Mucosa of descending colon (tissue), 3 donors: ENCODE measurements at places on chromosomes 3 and 15.
A peak's percentile ranks its signal among the peaks of the same experiment; 100 is the strongest.

DNA sequence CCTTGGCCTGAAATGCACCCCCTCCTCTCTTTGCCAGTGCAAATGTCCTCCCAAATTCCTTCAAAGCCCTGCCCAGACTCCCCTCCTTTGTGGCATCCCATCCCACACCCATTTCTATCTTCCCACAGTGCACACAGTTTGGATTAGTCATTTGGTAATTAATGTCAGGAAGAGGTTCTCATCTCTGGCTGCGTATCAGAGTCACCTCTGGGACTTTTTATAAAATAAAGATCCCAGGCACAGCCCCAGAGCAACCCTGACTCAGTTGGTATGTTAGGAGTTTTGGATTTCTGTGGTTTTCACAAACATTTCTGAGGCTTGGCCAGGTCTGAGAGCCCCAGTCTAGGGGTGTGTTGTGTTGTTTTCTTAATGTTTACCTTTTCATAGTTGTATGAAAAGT is 41.6 kb downstream of the C3orf20 start:
- DNase-seq = no peak

GRCh38 chr15:92051716-92052115 is 198.2 kb downstream of the SLCO3A1 start:
- DNase-seq = no peak

DNA sequence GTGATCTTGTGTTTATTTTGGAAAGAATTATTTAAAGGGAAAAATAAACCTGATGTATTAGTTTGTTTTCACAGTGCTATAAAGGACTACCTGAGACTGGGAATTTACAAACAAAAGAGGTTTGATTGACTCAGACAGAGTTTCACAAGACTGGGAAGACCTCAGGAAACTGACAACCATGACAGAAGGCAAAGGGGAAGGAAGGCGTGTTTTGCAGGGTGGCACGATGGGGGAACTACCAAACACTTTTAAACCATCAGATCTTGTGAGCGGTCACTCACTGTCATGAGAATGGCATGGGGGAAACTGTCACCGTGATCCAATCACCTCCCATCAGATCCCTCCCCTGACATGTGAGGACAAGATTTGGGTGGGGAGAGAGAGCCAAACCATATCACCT is 87.0 kb downstream of the TP63 start:
- DNase-seq = no peak

DNA sequence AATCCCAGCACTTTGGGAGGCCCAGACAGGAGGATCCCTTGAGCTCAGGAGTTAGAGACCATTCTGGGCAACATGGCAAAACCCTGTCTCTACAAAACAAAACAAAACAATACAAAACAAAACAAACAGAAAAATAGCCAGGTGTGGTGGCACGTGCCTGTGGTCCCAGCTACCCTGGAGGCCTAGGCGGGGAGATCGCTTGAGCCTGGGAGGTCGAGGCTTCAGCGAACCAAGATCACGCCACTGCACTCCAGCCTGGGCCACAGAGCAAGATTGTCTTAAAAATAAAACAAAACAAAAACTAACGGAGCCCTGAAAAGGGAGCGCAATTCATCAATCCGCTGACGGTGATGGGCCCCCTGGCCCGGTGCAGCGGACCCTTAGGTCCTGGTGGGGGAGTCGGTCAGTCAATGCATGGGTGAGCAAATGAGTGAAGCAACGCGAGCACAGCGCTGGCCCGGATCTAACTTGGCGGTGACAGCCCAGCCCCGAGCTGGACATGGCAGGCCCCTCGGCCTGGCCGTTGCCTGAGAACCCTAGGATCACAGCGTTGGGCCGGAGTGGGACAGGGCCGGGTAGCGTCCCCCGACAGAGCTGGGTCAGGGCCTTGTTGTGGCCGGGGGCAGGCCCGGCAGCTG is 52.4 kb upstream of the BLM start:
- peak; percentile 65 for DNase-seq

DNA sequence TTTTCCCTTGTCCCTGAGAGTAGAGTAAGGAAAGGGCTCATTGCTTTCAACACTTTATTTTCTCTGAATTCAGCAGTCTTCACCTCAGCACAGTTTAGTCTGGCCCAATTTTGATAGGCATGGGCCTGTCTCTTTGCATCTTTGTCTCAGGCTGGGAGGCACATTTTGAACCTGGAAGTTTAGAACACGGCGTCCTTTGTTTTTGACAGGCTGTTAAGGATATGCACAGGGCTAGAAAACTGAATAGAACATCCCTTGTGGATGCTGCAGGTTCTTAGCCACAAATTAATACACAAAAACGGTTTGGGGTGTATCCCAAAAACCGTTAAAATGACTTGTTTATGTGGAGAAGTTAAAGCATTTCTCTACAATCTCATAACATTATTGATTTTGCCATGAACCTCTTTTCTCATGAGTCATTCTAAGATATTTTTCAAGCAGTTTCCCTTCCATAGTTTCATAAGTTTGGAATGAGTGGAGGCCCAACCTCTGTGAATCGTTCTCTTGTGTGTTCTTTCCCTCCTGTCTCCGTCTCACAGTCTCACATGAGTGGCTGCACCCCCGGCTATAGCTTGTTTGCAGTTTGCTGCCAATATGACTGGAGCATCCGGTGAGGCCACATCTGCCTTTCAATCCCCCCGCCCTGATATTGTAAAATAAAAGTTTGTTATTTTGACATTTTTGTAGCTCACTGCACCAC is 192.9 kb upstream of the EIF1B start:
- DNase-seq = no peak

- DNase-seq = no peak
These were observed 50.4 kb upstream of the LIMD1 start for GRCh38 chr3:45544024-45544716.

DNA sequence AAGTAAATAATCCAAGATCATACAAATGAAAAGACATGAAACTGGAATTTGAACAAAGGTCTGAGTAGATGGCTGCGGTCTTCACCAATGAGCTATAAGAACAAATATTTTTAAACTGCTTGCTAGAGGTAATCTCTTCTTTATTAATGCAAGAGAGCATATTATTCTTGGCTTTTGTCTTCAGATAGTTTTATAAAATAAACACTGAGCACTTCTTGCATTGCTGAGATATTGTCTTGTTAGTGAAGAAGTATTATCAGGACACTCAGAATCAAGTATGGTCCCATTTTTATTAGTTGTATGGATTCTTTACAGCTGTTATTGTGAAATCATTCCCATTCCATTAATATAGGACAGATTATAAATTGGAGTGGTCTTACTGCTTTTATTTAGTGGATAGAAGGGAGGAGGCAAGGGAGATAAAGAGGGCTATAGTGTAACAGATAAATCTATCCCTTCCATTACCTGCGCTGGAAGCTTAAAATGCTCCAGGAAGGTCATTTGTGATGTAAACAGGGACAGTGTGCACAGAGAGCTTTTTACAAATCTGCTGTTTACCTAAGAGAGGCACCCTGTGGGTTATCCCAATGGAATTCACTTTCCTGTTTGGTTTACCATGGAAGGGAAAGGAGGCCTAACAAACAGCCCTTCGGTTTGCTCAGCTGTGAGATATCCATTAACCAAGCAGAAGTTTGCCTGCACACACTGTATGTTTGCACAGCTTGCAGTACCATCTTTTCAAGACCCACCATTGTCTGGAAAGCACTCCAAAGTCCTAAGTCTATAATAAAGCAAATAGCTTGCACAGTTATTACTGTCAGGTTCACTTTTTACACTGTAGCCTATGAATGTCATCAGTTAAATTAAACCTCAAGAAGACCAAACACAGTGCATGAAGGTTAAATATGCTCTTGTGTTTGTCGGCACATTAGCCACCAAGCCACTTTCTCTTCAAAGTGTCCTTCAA is 347.7 kb upstream of the TGFBR2 start:
- DNase-seq = no peak

DNA sequence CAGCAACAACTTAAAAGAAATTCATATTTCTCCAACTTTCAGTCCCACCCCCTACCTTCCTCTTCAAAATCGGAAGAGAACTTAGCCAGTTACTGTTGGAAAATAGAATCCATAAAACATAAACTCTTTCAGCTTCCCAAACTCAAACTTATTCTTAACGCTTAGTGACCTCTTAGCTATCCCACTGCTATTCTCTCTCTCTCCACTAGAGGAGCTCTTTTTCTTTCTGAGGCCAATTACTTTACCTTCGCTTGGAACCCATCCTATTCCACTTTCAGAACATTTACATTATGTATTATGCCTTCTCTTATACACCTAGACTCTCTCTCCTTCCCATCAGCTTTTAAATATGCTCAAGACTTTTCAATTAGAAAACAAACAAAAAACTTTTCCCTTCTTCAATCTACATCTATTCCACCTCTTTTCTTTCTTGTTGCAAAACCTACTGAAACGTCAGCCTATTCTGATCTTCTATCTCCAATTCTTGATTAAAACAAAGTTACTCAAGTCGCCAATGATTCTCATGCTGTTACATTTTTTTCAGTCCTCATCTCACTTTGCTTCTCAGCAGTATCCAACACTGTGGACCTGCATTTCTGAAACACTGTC is 13.4 kb upstream of the GHSR start:
- no peak for DNase-seq

GRCh38 chr3:126954141-126954842 is 28.6 kb upstream of the PLXNA1 start:
- no peak for DNase-seq

- DNase-seq = no peak
These were observed 126.2 kb upstream of the PTX3 start for GRCh38 chr3:157310329-157311052.

GRCh38 chr3:145882436-145882835 is 278.5 kb downstream of the PLOD2 start:
- no peak for DNase-seq

- no peak for DNase-seq
These were observed 81.8 kb upstream of the SNRPA1 start for GRCh38 chr15:101376615-101377395.

DNA sequence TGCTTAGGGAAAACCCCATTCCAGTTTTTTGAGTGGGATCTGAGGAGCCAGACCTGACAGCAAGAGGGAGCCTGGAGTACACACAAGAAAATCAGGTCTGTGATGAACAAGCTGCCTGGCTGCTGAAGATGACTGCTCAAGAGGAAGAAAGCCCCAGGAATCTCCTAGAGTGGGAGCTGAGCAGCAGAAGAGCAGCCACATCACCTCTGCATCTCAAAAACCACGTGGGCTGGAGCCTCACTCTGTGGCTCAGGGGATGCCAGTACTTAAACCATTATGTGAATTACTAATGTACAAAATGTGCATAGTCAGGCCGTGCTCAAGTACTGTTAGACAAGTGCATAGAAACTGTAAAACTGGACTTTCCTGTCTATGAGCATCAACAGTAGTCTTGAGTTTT is 52.4 kb downstream of the SLC9A9 start:
- DNase-seq = no peak

DNA sequence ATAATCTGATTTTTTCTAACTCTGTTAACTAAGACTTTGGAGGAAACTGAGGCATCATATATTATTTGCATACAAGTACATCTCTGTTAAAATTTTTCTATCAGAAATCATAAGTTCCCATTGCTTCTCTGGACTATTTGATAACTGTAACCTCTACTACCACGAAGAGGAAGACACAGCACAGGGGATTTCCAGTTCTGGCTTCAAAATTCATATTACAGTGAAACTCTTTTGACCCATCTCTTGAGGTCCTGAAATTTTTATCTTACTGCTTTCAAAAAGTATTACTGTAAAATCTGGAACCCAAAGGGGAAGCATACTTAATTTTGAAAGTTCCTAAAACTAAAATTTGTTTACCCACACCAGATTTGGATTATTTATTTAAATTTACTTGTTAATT is 4.2 kb downstream of the PLSCR1 start:
- DNase-seq = no peak

GRCh38 chr15:67130673-67131601 is 65.5 kb downstream of the SMAD3 start:
- no peak for DNase-seq

GRCh38 chr3:70273492-70273891 is 38.9 kb downstream of the MDFIC2 start:
- peak; percentile 10 for DNase-seq

DNA sequence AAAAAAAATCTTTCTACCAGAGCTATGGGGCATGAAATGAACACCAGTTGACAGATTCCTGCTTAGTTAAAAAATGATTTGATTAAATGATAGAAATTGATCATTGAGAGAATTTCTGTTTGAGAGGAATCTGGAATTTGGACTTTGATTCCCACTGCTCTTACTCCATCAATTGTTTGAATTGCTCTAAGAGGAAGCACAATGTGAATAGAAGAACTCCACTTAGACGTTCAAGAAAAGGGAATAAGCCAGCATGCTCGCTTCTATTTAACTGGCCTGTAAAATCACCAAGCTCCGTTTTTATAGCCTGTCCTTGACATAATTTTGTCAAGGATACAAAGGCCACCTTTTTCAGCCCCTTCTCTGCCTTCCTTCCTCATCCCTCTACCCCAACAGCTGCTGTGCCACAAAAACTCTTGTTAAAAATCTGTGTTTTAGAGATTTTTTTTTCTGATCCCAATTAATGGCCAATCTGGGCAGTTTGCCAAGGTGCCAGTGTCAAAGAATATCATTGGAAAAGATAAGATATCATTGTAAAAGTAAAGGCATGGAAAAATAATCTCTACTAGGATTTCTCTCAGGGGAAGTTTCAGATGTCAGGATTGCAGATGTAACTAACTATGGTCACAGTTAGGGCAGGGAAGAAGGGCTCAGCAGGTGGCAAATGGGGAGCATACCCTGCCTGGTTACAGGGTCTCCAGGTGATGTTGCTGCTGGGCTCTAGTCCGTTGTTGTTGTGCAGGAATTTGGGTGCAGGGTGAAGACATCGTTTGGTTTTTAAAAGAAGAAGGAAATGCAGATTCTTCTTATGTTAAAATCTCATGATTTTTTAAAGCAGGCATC is 301.8 kb upstream of the PDZRN3 start:
- DNase-seq = no peak

- DNase-seq = no peak
These were observed 107.1 kb upstream of the ICE2 start for GRCh38 chr15:60585743-60586708.

DNA sequence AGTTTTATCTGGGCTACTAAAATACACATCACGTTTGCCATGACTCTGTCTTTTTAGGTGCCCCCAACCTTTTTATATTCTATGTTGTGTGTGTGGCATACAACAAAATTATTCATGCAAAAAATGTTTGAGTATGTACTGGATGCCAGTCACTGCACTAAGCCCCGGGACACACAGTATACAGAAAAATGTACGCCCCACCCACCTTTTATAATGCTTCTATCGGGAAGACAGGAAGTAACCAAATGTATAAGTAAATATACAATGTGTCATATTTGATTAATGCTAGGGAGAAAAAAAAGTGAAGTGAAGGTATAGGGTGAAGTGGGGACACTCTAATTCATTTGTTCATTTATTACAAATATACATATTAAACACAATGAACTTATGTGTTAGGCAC is 503.4 kb upstream of the MDFIC2 start:
- no peak for DNase-seq

GRCh38 chr3:123344175-123344906 is 104.5 kb downstream of the ADCY5 start:
- DNase-seq = no peak

DNA sequence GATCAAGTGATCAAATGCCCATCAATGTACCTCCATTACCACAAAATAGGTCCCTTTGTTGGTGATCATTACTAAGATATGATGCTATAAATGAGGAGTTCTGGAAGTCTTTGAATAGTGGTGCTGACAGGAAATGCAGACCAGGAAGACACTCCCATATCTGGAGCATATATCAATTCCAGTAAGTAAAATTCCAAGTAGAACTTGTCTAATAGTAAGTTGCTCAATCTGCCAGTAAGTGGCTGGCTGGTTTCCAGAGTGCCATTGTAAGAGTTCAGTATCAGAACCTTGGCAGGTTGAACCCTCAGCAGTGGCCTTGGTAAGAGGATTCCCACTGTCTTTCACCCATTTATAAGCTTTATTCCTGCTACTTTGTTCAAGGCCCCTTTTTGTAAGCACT is 379.9 kb upstream of the RBMS3 start:
- DNase-seq = no peak

- DNase-seq = no peak
These were observed 199.9 kb downstream of the FNDC3B start for GRCh38 chr3:172239218-172239790.
